ENCODE measurements at places on chromosomes 11 and 22.
A peak's percentile ranks its signal among the peaks of the same experiment; 100 is the strongest.

DNA sequence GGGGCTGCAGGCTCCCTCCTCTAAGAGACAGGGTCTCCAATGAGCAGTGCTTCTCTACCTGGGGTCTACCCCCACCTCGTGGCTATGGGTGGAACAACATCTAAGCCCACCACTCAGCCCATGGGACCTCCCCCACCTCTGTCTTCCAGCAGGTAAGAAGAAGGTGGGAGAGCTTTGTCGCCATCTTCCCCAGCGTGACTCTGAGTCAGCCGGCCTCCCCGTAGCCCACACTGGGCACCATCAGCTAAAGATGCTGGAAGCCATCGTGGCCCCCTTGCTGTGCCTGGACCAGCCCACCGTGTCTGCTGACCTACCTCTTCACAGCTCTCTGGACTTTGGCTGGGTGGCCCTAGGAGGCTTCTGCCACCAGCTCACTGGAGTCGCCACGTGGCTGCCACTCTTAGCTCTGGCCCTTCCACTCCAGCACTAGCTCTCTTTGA lies 944 bp downstream of the C11orf86 start:
- no peak for DNase-seq

DNA sequence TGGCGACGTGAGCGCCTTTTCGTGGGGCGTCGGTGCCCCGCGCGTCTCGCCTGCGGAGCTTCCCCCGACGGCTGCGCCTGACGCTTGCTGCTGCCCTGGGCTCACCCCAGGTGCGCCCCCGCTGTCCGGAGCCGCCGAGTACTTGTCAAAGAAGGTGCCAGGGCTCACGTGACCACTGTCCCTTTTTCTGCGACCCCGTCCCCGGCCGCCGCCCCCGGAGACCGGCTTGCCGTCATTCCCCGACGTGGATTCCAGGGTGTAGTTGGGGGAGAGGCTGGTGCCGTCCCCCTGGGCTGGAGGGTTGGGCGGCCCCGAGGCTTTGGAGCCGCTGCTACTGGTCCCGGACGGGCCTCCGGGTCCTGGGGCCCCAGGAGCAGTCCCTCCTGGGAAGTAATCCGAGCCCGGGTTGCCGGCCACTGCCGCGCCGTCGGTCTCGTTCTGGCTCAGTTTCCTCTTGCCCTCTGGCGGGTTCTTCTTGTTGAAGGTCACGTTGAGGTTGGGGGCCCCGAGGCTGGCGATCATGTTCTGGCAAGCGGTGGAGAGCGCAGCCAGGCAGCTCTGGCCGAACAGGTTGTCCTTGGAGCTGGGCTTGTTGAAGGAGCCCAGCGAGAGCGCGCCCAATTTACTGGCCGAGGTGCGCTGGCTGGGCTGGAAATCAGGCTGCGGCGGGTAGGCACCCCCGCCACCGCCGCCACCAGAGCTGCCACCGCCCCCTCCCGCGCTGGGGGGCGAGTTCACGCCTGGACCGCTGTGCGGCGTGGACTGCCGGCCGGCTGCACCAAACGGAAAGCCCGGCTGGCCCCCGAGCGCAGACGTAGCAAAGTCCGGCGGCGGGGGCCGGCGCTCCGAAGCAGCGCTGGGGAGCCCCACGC lies 3.8 kb downstream of the MN1 start:
- DNase-seq: no peak

- DNase-seq: peak; percentile 49
Measured at GRCh38 chr22:24156141-24156912, 25.0 kb upstream of the SUSD2 start.

DNA sequence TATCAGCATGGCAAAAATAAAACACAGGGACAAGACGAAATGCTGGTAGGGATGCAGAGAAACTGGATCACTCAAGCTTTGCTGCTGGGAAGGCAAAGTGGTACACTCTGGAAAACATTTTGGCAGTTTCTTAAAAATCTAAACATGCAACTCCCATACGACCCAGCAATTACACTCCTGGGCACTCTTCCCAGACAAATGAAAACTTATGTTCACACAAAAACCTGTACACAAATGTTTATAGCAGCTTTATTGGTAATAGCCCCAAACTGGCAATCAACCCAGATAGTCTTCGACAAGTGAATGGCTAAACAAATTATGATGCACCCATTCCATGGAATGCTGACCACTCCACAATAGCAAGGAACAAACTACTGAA lies 35.8 kb upstream of the PRR5 start:
- no peak for DNase-seq

DNA sequence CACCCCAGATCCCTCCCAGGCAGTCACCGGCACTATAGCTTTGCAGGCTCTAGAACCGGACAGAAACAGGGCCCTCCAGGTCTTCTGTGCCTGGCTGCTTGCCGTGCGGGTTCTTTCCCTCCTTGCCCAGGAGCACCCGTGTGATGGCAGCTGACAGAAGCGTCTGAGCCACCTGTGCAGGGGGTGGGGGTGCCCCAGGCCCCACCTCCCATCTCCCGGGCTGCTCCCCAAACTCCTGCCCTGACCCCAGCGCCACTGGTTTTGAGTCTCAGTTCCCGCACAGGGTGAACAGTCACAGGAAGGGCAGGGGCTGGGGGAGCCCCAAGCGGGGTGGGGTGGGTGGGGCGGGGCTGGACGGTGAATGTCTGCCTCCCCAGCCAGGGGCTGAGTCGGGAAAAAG lies 13.2 kb upstream of the PHLDA2 start:
- no peak for DNase-seq

GRCh38 chr11:55707029-55707428 lies 45.0 kb downstream of the OR4C6 start:
- no peak for DNase-seq

DNA sequence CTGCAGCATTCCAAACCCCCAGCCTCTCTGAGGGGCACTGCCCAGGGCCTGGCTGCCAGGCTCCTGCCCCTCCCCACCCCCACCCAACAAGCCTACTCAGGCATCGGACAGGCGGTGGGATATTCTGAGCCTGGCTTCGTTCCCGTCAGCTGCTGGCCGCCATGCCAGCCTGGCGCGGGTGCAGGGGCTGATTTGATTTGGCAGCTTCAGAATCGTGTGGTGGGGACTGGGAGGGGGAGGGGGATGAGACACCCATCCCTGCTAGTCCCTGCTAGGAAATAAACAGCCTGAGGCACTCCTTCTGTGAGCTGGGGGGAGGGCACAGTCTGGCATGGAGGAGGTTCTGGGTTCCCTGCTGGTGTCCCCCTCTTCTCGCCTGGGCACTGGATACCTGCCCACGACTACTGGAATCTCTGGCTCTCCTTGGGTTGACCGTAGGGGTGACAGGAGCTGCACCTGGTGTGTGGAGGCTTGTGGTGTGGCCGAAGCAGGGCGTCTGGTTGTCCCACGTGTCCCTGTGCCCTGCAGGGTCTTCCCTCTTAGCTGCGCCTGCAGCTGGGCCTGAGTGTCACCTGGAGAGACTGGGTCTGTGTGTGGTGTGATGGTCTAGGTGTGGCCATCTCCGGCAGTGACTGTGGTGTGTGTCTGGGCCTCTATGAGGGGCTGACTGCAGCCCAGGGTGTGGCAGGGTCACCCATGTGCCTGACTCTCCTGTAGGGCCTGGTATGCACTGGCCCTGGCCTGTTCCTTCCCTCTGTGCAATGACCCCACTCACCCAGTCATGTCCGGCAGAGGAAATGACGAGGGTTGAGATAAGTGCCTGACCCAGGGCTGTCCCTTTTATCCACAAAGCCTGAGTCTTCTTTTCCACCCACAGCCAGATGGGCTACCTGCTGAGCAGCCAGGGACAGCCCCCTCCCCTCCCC lies 42.2 kb downstream of the PDE2A start:
- DNase-seq: no peak

GRCh38 chr11:33713151-33713855 lies 12.7 kb upstream of the C11orf91 start:
- no peak for DNase-seq

GRCh38 chr11:99268886-99269285 lies 248.1 kb downstream of the CNTN5 start:
- no peak for DNase-seq

GRCh38 chr22:41822317-41823057 lies 10.4 kb upstream of the SREBF2 start:
- peak; percentile 22 for DNase-seq

GRCh38 chr11:8693555-8693954 lies 11.0 kb downstream of the RPL27A start:
- DNase-seq: no peak

GRCh38 chr11:12552692-12553091 lies 121.5 kb upstream of the TEAD1 start:
- DNase-seq: peak; percentile 25

DNA sequence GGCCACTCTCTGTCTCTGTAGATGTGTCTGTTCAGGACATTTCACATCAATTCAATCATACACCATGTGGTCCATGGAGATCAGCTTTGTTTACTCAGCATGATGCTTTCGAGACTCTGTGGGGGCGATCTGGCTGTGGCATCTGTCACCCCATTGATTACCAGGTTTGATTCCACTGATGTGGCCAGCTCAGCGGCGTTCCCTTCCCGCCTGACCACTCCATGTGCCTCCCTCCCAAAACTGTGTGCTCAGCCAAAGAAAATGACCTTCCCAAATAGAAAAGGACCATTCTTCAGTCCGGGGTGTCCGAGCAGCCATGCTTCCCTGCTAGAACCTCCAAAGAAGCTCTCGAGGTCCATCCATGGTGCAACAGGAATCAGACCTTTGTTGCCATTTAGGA lies 89.1 kb downstream of the BRD1 start:
- no peak for DNase-seq

- DNase-seq: no peak
Measured at GRCh38 chr11:123194337-123195187, 486 bp downstream of the CLMP start.

DNA sequence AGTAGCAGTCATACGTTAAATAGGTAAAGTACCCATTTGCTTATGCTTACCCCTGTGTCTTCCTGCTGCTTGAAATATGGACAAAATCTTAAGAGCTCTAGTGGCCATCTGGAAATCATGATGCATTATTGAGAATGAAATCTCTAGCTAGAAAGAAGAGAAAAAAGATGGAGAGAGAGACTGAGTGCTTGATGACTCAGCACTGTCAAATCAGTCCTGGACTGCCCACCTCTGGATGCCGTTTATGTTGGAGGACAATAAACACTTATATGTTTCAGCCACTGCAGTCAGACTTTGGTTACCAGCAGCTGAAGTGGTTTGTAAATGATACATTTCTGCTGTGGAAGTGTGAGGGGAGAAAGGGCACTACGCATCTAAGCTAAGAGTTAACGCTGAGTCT lies 3.6 kb downstream of the OR8B4 start:
- DNase-seq: no peak

GRCh38 chr22:32562401-32562800 lies 87.8 kb downstream of the FBXO7 start:
- DNase-seq: no peak

DNA sequence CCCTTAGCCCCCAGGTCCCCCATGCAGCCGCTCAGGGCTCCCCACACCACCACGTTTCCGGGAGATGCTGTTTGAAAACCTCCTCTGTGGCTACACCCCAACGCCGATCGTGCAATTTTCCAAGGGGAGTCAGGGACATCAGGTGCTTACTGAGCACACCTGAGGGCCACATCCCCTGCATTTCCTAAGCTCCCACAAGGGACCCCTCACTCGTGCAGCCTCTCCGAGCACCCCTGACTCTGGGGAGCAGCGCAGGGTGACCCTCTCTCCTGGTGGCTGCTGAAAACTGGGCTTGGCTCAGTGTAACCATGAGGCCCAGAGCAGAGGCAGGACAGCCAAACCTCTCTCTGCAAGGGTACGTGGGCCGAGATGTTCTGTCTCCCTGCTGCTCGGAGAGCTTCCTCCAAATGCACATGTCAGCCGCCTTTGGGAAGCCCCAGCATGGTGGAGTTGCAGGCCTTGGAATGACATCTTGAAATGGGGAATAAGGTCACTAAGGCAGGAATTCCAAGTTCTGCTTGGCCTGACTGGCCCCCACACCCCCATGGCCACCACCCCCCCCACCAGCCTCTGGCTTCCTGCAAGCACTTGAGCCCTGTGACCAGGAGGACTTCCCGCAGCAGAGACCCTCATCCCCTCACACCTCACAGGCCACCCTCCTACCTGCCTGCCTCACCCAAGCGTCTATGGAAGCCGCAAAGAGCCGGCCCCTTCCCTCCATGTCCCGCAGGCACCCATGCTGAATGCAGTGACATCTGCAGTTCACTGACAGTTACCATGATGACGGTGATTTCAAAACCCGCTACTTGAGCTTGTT lies 257.4 kb downstream of the BRD1 start:
- no peak for DNase-seq

DNA sequence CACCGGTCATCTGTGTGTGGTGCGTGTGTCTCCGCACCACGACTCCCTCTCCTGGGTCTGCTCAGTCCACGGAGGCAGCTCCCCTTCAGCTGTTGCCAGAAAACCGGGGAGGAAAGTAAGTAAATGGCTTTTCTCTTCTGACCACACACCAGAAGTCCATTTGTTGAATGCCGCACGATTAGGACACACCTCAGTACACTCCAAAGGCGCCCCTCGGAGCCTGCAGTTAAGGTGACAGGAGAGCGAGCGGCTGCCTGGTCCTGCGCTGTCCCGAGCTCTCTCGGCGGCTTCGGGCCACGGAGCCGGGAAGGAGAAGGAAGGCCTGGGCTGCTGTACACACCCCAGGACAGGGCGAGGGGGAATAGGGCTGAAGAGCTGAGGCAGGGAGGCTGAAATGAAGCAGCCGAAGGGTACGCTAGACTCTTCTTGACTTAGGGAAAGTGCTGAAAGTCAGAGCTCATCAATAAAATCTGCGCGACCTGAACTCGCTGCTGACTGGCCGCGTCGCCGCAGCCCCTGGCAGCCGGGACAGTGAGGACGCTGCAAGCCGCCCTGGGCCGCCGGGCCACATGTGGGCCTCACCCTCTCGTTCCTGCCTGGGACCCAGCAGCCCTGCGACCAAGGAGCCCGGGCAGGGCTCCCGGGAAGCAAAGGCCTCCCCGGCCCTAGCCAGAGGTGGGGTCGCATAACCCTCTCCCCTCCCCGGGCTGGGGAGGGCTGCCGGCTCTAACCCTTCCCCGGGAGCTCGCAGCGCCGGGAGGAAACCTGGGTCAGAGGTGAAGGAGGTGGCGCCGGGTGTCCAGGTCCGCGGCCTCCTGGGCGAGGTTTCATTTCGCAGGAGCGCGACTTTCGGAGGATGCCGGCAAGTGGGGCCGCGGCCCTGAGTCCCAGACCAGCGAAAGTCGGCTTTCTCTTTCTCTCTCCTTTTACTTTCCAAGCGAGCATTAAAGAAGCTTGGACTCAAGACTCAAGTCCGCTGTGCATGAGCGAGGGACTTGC lies 1.6 kb upstream of the PAX6 start:
- no peak for DNase-seq

All from amniotic stem cell (primary cell).